Foreskin keratinocyte (primary cell): ENCODE measurements at places on chromosomes 7 and 10. TPM values are rescaled to one million over a fixed set of nuclear protein-coding genes. Genes with fewer than 3 reads are reported as not detected.

The ARF5 gene
- 159 and 166 TPM in 2 replicates for total RNA-seq

The POU6F2 gene
- total RNA-seq = not detected in 2 replicates

The SLC35G1 gene
- total RNA-seq = 5.2 and 6.4 TPM in 2 replicates

The SPDYE3 gene
- total RNA-seq = not detected in 2 replicates

The CPVL gene
- total RNA-seq = 1.5 and 3.2 TPM in 2 replicates

The GIMAP7 gene
- not detected in 2 replicates for total RNA-seq

The FAM131B gene
- 0.18 and 0.20 TPM in 2 replicates for total RNA-seq

The TYW1B gene
- total RNA-seq = 1.1 and 1.4 TPM in 2 replicates

The METTL27 gene
- 11.8 and 18.0 TPM in 2 replicates for total RNA-seq
